Smooth muscle cell of the coronary artery (primary cell): ENCODE measurements at places on chromosomes 7 and 10. TPM values are rescaled to one million over a fixed set of nuclear protein-coding genes. Genes with fewer than 3 reads are reported as not detected.

TMEM184A gene
- total RNA-seq: 0.53 TPM in 1 of 2 replicates, not detected in the other

SMO gene
- 18.5 and 22.7 TPM in 2 replicates for total RNA-seq

ZNF117 gene
- total RNA-seq: 1.9 and 8.1 TPM in 2 replicates

CARD11 gene
- 0.68 TPM in 1 of 2 replicates, not detected in the other for total RNA-seq
